Activated naive CD4-positive, alpha-beta T cell treated with Interleukin-2 at 50 U/mL for 16 hours (primary cell): ENCODE measurements at places on chromosomes 1 and 21.

DNA sequence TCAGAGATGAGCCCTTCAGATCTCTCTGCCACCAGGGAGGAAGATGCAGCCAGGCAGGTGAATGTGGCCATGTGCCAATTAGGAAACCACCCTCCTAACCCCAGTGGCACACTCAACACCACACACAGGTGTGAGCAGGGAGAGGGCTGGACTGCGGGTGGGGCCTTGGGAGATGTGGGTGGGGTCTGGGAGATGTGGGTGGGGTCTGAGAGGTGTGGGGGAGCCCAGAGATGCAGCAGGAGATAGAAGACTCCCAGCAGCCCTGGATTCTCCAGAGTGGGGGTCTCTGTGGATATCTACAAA lies 43.2 kb upstream of the COL6A1 start:
- DNase-seq = no peak

DNA sequence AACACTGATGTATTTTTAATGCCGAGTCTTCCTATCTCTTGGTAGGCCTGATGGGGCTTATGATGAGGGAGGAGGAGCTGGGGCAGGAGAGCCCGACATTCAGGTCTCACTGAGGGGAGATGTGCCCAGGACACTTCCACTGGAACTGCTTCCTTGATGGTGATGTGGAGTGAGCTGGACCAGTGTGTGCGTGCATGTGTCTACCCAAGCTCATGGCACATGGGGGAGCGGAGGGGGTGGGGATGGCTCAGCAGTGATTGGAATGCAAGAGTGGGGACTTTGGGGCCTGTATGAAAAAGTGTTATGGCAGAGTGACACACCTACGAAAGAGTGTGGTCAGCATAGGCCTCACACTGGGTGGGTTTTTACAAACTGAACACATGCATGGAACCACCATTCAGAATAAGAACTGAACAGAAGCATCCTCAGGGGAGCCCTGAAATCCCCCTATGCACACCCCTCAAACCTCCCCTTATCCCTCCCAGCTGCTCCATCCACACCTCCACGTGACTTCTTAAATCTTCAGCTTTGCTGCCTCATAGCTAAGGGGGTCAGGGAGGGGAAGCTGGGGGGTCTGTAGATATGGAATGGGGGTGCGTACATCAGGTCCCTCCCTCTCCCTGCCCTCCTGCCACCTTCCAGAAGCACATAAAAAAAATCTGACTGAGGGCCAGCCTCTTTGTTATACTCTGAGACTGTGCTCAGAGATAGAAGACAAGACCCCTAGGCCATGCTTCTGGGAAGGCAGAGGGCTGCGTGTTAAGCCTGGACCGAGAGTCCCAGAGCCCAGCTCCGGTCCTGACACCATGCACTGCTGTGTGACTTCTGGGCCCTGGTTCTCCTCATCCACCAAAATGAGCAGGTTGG lies 11.6 kb downstream of the IL6R start:
- no peak for DNase-seq

- no peak for DNase-seq
These were observed 180.9 kb upstream of the PLXNA2 start for GRCh38 chr1:208425096-208425495.

- DNase-seq = no peak
These were observed 38.3 kb downstream of the YY1AP1 start for GRCh38 chr1:155650231-155650757.

DNA sequence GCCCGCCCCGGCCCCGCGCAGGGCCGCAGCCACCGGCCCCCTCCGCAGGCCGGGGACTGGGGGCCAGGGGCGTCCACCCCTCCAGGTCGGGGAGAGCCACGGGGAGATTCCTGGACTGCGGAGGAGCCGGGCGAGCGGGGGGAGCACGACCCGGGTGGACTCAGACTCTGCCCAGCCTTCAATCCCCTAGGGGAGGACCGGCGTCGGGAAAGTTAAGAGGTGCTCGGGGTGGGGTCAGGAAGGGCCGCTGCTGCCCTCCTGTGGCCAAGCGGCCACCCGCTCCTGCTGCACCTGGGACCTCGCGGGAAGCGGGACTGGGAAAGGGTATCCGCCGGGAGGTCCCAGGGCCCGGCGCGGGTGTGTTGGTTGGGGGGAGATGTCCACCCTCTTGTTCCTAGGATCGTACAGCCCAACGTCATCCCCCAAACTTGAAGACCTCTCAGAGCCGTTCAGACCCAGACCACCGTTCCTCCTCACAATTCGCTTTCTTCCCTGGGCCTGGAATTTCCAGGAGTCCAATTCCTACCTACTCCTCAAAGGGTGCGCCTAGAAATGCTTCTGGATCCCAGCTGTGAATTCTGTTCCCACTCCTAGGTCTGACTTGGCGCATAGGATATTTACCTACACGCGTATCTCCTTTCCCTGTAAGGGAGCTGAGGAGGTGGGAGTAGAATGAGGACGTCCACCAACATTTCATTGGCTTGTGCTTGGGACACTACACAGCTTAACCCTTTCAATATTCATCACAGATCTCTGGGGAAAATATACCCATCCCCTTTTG lies 484 bp upstream of the RHOC start:
- peak; percentile 71 for DNase-seq

- no peak for DNase-seq
These were observed 105.5 kb downstream of the TNNI3K start for GRCh38 chr1:74340656-74341055.
